ENCODE measurements at places on chromosomes 6 and 20.
A peak's percentile ranks its signal among the peaks of the same experiment; 100 is the strongest.

GRCh38 chr6:138593124-138593877 is 94.0 kb upstream of the NHSL1 start:
- DNase-seq: peak; percentile 54

DNA sequence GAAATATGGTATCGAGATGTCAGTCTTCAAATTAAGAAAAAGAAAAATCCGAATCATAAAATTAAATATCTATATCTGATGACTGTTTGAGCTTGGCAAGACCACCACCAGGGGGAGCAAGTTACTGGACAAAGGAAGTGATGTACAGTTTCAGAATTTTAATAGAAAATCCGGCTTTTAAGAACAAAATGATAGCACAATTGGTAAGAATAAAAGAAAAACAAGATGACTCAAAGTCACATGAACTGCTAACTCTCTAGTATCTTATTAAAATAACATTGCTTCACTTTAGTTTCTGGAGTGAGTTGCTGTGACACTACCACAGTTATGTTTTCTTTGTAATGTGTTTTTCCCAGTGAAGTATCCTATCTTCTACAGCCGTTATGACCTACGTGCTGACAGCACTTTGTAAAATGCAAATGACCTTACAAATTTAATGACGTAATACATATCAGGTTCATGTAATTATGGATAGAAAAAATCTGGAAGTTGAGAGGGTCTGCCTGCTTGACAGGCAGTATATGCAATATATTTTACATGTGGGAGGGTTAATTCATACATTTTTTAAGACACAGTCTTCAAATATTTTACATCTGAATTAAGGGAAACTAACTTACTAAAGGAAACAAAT is 405.3 kb upstream of the HS3ST5 start:
- peak; percentile 46 for DNase-seq

DNA sequence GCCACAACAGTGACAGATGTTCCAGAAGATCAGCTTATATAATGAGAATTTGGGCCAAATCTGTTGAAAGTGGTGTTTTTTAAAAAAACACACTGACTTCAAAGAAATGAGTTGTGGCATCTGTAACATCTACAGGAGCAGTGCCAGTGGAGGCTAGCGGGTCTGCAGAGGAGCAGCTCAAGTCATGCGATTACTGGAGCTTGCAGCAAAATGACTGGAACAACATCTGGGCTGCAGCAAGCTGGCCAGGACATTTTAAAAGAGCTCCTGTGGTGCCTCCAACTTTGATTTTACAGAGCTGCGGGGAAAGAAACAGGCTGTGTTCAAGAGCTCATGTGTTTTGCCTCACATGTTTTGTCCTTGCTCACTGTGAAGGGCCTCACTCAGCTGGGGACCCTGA is 57.2 kb downstream of the TBX18 start:
- no peak for DNase-seq

DNA sequence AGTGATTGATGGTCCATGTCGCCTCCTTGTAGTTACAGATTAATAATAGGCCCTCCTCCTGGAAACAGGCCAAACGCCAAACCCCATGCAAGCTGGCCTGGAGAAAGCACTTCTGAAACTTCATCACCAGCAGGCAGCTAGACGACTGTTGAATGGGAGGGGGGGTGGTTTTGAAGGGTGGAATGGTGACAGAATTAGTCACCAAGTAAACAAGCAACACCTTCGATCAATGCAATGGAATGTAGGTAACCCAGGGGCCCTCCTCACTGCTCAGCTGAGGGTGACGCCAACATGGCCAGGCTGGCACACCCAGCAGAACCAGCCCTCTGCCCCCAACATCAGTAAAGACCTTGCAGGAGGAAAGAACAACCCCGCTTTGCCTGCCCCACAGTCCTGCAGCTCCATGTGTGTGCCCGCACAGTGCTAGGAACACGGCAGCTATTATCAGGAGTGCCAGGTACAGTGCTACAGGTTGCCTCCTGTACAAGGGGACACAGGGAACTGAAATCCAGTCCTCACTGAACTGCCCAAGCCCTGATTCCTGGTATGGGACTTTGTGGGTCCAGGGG is 2.7 kb downstream of the BCAS1 start:
- no peak for DNase-seq

GRCh38 chr20:56173438-56173837 is 75.1 kb upstream of the MC3R start:
- no peak for DNase-seq

DNA sequence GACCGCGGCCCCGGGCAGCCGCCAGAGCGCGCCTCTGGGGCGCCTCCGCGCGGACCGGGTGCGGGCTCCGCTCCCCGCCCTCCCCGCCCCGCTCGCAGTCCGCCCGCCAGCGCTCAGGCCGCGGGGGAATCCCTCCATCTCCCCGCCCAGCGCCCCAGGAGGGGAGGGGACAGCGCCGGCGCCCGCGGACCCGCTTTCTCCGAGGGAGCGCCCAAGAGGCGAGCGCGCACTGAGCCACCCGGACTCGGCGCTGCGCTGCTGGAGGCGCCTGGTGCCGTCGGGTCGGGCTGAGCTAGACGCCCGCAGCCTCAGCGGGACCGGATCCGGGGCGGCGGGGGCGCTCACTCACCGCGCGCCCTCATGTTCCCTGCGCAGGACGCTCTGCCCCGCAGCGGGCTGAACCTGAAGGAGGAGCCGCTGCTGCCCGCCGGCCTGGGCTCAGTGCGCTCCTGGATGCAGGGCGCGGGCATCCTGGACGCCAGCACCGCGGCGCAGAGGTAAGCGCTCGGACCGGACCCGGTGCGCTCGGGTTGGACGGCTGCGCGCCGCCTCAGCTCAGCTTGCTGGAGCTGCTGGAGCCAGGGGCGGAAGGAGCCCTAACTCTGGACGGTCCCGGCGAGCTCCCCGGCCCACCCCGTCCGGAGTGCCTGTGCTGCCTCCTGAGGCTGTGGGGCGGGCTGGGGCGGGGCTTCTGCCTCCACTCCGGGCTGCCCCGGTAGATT is 867 bp downstream of the EBF4 start:
- DNase-seq: peak; percentile 56

- no peak for DNase-seq
These were observed 41.8 kb downstream of the BMP7 start for GRCh38 chr20:57224641-57225138.

- no peak for DNase-seq
These were observed 117.7 kb downstream of the FIG4 start for GRCh38 chr6:109808837-109809236.

DNA sequence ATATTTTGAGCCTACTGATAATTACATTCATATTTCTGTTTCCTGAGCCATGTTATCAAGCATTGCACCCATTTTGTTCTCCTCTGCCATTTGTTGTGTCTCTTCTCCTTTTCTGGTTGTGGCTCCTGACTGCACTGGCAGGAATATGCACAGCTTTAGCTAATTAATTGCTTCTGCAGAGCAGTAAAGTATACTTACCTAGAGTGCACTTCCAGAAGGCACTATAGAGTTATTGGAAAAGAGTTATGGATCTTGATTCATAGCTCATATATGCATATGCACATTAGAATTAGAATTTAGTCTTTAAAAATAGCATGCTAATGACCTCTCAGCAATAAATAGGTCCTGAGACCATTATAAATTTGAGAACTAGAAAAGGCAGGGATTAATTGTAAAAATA is 262.6 kb downstream of the NKAIN2 start:
- no peak for DNase-seq

DNA sequence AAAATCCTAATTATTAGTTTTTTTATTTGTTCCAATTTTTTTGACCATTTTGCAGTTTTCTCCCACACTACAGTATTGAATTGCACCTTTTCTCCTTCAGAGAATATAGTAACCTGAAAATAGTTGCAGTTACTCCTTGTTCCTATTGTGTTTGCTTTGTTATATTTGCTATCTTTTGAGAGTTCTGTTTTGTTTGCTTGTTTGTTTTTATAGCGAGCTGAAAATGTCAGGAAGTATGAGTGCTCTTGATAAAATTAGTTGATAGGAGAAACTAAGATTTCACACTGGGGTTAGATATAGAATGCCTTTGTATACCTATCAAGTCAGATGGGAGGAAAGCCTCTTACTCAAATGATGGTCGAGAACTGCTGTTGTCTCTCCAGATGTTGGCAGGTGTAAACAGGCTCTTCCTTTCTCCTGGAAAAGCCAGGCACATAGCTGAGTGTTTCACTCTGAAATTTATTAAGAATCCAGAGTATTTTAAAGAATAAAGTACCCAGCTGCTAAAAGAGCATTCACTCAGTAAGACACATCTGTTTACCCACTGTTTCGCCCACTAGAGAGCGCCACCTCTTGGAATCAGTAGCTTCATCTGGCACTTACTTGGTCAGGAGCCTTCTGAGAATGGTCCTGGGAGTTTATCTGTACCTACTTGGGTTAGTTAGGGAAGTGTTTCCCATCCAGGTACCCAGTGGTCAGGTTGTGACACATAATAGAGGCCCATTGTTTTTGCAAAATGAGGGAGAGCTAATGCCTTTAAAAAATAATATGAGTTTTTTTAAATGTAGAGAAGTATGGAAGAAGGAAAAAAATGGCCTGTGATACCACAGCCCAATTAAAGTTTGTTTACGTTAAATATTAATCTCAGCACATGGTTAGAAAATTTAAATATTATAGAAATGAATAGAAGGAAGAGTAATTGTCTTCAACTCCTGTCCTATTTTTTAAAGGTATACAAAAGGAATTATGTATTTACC is 11.2 kb downstream of the NT5DC1 start:
- DNase-seq: peak; percentile 54

DNA sequence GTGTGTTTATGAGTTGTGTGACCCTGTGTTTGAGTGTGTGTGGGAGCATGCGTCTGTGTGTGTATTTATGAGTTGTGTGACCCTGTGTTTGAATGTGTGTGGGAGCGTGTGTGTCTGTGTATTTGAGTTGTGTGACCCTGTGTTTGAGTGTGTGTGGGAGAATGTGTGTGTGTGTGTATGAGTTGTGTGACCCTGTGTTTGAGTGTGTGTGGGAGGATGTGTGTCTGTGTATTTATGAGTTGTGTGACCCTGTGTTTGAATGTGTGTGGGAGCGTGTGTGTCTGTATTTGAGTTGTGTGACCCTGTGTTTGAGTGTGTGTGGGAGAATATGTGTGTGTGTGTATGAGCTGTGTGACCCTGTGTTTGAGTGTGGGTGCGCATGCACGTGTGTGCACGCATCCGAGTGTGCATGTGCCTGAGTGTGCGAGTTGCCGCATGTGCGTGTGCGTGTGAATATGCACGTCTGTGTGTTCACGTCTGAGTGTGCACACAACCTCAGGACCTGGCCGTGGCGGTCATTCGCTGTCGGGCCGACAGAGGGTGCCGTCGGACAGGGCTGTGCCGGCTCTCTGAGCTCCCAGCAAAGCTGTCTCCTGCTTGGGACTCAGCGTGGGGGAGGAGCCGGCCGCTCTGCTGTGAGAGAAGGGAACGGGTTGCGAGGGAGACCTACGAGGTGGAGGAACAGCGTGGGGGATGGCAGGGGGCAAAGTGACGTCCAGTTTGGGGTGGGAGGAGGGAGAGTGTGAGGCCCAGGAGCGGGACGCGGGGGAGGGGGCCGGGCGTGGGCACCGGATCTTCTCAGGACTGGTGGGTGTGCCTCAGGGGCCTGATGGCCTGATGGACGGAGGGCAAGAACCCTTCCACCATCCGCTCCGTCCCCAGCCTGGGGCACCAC is 19.7 kb downstream of the SLC17A9 start:
- DNase-seq: peak; percentile 93

- peak; percentile 2 for DNase-seq
These were observed 338.3 kb upstream of the CHD6 start for GRCh38 chr20:41956338-41957074.

- no peak for DNase-seq
These were observed 213.5 kb upstream of the PDE10A start for GRCh38 chr6:165876588-165876987.

GRCh38 chr6:49570474-49571079 is 20.1 kb downstream of the C6orf141 start:
- DNase-seq: no peak

- DNase-seq: no peak
These were observed 565.1 kb upstream of the FLRT3 start for GRCh38 chr20:14902432-14903089.

GRCh38 chr20:44571362-44571988 is 10.9 kb upstream of the PKIG start:
- DNase-seq: no peak

GRCh38 chr6:44341095-44341890 is 1.2 kb upstream of the SPATS1 start:
- DNase-seq: no peak

- no peak for DNase-seq
These were observed 535.0 kb downstream of the RFPL4B start for GRCh38 chr6:112881828-112882780.

DNA sequence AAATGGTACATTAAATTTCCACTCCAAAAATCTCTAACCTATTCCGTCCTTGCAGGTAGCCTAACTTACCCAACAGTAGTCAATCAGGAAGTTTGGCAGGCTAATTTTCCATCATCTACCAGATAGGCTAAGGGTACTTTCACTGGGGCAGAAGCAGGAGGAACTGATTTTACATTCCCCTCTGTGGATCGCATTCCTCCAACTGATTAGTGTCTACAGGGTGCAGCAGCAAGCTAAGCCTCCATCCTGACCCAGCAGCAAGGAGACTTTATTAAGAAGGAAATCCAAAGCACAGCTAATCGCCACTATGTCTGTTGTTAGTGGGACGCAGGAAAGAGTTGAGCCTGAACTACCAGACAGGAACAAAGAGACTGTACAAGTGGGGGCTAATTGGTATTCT is 143.2 kb upstream of the RUNX2 start:
- DNase-seq: no peak

DNA sequence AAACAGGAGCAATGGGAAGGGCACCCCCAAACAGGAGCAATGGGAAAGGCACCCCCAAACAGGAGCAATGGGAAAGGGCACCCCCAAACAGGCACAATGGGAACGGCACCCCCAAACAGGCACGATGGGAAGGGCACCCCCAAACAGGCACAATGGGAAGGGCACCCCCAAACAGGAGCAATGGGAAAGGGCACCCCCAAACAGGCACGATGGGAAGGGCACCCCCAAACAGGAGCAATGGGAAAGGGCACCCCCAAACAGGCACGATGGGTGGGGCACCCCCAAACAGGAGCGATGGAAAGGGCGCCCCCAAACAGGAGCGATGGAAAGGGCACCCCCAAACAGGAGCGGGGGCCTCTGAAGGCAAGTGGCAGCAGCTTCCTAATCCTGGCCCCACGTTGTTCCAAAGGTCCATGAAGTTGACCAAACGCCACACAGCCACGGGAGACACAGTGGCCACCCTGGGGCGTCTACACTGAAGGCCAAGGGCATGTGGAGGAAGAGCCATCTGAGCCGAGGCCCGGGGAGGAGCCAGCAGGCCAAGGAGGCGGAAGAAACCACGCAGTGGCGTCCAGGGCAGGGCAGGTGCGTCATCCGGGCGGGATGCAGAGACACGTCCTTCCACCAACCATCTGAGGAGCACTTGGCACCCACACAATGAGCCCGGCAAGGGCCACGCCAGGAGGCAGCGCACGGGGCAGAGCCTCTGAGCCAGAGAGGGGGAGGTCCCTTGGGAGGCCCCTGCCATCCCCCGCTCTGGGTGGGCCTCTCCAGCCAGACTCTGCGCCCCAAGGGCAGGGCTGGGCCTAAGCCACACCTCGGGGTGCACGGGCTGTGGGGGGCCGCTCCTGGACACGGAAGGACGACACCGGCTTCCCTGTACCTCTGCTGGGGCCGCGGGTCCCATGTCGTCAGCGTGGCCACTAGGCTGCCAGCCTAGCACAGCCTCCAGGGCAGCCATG is 21.5 kb upstream of the NTSR1 start:
- DNase-seq: no peak
